ENCODE measurements at places on chromosomes 7 and 10.
A peak's percentile ranks its signal among the peaks of the same experiment; 100 is the strongest.

DNA sequence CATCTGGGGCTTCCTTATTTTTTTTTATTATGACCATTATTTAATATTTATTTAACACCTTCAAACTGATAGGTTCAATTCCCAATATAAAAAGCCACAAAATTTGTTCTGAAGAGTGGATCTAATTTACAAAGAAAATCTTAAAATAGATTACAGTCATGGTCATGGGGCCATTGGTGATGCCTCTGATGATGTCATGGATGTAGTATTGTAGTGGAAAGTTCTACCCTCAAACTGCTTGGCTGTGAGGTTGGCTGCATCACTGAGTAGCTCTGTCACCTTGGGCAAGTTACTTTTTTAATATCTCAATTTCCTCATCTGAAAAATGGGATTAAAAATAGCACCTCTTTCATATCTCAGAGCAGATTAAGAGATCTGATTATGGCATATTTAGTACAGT is 128.5 kb downstream of the DKK1 start:
- DNase-seq = no peak

- peak; percentile 75 for DNase-seq
These were observed 14.0 kb upstream of the RALA start for GRCh38 chr7:39609113-39609934.

DNA sequence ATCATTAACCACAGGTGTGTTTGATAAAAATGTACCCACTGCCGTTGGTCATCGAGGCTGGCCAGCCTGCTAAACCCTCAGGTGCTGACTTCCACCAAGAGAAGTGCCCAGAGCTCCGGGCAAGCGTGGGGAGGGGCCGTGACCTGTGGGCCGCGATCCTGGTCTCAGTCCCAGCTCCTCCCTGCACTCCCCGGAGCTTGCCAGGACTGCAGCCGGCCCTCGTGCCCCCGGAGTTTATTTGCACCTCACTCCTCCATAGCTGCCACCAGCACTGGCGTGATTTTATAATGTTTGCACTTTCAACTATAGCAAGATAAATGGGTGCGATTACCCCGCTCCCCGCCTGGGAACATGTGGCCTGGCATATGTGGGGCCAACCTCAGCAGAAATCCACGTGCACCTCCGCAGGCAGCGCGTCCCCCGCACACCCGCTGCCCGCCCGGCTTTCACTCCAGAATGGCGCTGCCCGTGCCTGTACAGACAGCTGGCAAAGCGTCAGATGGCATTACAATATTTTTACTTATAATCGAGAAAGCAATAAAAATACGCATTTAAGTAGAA is 30.8 kb downstream of the UNCX start:
- DNase-seq = no peak

GRCh38 chr7:93047514-93048099 is 70.2 kb downstream of the SAMD9 start:
- no peak for DNase-seq

DNA sequence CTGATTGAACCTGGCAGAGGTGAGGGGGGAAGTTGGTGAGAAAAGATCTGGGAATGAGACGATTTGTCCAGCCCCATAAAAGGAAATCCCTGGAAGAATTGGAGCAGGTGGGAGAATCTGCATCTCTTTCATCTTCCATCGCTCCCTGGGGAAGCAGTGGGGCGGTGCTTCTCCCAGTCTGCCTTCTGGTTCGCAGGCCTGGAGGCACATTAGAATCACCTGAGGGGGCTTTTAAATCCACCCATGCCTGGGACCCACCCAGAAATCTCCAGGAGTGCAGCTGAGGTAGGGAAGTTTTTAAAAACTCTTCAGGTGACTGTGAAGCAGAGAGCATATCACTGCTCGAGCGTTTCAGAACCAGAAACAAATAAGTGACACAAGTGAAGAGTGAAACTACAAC is 26.7 kb upstream of the SYPL1 start:
- DNase-seq = no peak

GRCh38 chr10:101223274-101224059 is 5.8 kb downstream of the LBX1 start:
- no peak for DNase-seq

GRCh38 chr7:130882396-130882795 is 148.4 kb upstream of the KLF14 start:
- no peak for DNase-seq

- no peak for DNase-seq
These were observed 18.4 kb upstream of the GIMAP8 start for GRCh38 chr7:150431839-150432658.

GRCh38 chr10:61792921-61793320 is 108.6 kb upstream of the ARID5B start:
- no peak for DNase-seq

GRCh38 chr10:133013463-133013862 is 71.1 kb upstream of the CFAP46 start:
- no peak for DNase-seq

DNA sequence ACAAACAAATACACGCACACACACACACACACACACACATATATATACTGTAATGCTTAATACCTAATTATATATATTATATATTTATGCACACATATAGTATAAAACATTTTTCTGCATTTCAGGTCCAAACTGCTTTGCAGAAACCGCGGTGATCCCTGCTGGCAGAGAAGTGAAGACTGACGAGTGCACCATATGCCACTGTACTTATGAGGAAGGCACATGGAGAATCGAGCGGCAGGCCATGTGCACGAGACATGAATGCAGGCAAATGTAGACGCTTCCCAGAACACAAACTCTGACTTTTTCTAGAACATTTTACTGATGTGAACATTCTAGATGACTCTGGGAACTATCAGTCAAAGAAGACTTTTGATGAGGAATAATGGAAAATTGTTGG is 138.5 kb downstream of the VWC2 start:
- DNase-seq = no peak

- DNase-seq = no peak
These were observed 225.9 kb downstream of the TRIL start for GRCh38 chr7:28732071-28732869.

Data from fibroblast of skin of left biceps (primary cell).